ENCODE measurements at places on chromosomes 7 and 10.
A peak's percentile ranks its signal among the peaks of the same experiment; 100 is the strongest.

DNA sequence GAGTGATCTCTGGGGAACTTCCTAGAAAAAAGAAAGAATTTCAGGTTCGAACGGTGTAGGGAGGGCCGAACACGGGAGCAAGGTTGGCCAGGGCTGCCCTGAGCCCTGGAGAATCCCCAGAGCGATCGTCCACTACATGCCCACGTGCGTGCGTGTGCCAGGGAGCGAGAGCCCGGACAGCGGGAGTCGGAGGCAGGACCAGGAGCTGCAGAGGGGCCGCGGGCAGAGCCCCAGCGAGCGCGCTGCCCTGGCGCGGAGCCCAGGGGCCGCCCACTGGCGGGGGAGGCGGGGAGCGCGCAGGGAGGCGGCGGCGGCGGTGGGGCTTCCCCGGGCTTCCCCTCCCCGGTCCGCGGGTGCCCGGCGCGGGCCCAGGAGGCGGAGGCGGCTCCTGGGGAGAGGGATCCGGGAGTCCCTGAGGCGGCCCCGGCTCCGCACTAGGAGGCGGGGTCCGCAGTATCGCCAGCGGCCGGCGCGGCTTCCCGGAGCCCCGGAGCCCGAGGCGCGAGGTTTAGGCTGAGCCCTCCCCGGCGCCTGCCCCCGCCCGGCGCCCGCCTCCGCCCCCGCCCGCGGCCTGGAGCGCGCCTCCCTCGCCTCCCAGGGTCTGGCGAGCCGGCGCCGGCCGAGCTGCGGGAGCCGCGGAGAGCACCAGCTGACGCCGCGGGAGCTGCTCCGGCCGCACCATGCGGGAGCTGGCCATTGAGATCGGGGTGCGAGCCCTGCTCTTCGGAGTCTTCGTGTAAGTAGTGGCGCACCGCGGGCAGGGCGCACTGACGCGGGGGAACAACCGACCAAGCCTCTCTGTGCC lies at the start of gene PLPP4:
PLPP4 (plus strand) TSS at position 602 of the 805 bp plus-strand sequence; CDS start at position 681, 79 bp downstream.
- no peak for DNase-seq

DNA sequence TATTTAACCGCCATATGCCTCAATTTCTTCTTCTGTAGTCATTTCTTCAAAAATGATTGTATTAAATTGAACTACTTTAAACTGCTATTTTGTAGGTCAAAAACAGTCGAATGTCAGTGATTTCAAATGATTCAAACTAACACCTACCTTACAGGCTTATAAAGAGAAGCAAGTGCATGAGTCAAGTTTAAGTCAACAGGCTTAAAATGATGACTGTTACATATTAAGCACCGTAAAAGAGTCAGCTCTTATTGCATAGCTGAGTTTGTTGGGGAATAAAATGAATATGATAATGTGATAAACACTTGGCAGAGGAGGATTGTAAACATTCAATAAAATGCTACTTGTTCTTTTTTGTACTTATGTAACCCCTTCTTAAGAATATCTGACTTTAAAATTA lies 90.1 kb upstream of the ANKRD1 start:
- DNase-seq: no peak

- no peak for DNase-seq
Measured at GRCh38 chr10:95818668-95819067, 62.7 kb downstream of the ENTPD1 start.

DNA sequence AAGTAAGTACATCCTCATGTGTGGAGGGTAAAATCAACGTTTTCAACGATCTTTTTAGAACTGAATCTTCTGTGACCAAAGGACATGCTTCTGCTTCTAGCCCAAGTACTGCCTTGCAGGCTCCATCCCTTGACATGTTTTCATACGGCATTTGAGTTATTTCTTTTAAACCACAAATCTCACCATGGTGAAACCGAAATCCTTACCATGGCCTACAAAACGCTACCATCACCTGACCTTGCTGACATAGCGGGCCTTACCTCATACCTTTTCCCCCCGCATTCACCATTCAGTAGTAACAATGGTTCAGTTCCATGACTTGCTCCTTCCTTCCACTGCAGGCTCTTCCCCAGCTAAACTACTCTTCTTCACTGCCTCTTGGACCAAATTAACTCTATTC lies 3.5 kb downstream of the RNF216 start:
- no peak for DNase-seq

- DNase-seq: peak; percentile 65
Measured at GRCh38 chr10:4372601-4373000, 453.4 kb upstream of the AKR1E2 start.

GRCh38 chr10:62582101-62582705 lies 208.0 kb downstream of the ZNF365 start:
- DNase-seq: no peak

GRCh38 chr10:7533657-7534479 lies 123.0 kb upstream of the SFMBT2 start:
- DNase-seq: no peak

DNA sequence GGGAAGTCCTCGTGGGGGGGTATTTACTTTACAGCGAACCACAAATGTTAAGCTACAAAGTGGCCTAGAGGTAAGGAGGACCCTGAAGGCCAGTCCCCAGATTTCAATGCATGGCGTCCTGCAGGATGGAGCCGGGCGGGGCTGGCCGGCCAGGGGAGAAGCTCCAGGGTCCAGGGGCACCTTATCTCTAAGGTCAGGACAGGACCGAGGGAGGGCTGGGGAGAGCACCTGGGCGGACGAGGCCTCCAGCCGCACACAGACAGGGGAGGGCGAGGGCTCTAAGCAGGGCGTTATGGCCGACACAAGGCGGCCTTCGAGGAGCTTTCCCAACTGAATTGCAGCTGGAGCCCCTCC lies 96.4 kb upstream of the DIP2C start:
- no peak for DNase-seq

DNA sequence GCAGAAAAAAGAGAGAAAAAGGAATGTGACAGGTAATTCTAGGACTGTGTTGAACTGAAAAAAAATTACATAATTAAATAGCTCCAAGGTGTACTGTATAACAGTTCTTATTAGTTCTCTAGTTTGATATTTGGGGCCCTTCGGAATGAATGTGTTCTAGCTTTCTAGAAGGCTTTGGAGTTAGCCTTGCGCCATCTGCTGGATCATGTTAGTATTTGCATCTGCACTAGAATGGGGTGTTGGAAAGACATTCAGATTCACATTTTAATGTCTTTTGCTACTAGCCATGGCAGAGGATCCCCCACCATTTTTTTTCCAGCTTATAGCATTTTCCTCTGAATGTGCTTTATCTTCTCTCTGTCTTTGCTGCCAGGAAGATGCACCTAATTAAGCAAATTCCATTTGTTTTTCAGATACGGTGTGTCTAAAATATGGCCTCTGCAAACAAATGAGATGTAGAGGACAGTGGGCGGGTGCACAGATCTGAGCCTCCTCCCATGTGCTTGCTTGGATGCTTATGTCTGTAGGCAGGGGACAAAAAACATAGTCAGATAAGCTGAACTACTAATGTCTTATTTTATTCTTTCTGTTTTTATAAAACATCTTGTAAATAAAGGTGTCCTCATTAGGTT lies 238.5 kb downstream of the PHF14 start:
- peak; percentile 55 for DNase-seq

DNA sequence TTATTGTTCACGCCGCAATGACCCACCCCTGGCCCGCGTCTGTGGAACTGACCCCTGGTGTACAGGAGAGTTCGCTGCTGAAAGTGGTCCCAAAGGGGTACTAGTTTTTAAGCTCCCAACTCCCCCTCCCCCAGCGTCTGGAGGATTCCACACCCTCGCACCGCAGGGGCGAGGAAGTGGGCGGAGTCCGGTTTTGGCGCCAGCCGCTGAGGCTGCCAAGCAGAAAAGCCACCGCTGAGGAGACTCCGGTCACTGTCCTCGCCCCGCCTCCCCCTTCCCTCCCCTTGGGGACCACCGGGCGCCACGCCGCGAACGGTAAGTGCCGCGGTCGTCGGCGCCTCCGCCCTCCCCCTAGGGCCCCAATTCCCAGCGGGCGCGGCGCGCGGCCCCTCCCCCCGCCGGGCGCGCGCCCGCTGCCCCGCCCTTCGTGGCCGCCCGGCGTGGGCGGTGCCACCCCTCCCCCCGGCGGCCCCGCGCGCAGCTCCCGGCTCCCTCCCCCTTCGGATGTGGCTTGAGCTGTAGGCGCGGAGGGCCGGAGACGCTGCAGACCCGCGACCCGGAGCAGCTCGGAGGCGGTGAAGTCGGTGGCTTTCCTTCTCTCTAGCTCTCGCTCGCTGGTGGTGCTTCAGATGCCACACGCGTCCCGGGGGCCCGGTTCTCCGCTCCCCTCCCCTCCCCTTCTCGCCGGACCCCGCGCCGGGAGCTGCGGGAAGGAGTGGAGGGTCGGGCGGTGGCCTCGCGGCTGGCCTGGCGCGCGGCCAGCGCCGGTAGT lies at the start of gene CBX3:
CBX3 (plus strand) TSS at position 499 of the 772 bp plus-strand sequence. CDS start 1,254 bp downstream, outside the sequence.
- peak; percentile 89 for DNase-seq

DNA sequence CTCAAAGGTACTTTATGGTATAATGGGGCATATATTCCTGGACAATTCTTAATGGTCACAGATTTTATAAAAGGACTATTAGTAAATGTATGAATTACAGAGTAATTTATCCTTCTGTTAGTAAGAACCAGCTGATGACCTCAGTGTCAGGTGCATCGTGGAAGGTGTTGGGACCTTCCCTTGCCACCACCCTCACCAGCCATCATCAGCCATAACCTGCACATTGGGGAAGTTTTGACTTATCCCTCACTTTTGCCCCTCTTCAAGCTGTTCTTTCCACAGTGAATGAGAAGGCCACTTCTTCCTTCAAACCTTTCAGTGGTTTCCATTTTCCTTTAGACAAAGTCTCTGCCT lies 52.2 kb downstream of the FIGNL1 start:
- DNase-seq: no peak

- DNase-seq: no peak
Measured at GRCh38 chr7:108045669-108046068, 42.7 kb upstream of the LAMB1 start.

DNA sequence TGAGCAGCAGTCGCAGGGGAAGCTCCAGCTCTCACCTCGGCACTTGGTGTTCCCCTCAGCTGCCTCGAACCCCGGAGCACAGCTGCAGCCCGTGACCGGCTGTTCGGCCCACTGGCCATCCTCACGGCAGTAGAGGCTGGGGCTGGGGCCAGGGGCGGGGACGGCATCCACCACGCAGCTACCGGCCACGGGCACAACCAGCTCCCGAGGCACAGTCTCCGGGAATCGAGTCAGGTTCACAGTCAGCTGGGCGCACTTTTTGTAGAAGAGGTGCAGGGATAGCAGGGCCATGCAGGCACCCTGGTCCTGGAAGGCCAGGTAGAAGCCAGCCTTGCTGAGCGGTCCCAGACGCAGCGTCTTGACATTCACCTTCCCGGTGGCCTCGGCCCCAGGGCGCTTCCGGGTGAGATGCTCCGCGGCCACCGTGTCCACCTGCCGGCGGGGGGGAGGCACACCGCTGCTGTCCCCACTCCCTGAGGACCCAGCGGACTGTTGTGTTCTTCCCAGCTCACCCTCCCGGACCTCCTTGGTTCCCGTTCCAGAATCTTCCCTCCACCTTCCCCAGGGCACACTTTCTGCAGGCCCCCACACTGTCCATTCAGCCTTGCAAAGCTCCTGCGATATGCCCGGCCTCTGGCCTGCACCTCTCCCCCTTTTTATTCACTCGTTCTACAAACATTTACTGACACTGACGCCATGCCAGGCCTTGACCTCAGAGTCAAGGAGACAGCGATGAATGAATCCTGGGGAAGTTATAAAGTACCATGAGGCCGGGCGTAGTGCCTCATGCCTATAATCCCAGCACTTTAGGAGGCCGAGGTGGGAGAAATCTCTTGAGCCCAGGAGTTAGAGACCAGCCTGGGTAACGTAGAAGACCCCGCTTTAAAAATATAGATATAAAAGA lies 4.8 kb downstream of the EPHB4 start:
- no peak for DNase-seq
